ENCODE measurements at places on chromosomes 12 and 14.

GRCh38 chr14:71693381-71693780, 238.8 kb upstream of the RGS6 start:
- no peak for DNase-seq

GRCh38 chr14:30885840-30886740, 11.7 kb downstream of the COCH start:
- DNase-seq = no peak

DNA sequence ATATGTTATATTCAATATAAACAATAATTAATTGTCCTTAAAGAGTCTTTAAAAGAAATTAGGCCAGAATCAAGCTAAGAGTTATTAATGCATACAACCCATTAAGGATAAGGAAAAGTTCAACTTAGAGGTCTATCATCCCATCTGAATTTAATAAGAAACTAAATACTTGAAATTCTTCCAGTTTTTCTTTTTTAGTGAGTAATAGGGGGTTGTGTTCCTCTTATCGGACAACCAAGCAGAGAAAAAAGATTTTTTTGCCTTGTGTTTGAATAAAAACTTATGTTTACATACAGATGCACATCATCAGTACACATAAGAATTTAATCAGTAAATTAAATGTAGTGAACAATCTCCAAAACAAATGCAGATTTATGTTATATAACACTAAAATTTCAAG, 32.5 kb downstream of the PAWR start:
- no peak for DNase-seq

DNA sequence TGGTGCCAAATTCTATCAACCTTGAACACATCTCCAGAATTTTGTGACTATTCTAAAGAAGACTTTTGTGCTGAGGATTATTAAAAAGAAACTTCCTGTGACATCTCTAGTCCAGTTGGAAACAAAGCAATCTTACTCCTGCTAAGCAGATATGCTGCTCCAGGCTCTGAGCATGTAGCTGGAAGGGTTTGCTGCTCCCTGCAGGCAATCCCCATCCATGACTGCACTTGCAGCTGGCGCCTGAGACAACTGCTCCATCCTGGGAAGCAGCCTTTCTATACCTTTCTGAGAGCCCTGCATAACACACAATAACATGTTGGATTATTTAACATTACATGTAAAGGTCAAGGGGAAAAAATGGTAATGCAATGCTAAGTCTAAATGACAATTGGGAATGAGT, 105.1 kb downstream of the NDUFA12 start:
- DNase-seq = no peak

DNA sequence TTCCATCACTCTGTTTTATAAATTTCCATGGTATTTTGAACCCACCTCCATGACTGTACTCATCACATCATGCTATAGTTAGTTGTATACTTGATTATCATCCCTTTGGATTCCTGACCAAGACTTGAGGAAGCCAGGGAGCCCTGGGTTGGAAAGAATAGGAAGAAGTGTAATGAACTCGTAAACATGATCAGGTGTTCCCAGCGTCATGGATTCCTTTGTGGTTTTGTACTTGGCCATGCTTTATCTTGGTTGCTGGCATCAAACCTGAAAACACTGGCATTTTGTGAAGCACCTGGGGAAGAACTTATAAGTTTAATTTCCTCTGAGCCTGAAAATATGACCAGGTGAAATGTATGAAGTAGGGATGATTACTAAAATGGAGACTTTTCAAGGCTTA, 76.4 kb downstream of the CHST11 start:
- DNase-seq = no peak

DNA sequence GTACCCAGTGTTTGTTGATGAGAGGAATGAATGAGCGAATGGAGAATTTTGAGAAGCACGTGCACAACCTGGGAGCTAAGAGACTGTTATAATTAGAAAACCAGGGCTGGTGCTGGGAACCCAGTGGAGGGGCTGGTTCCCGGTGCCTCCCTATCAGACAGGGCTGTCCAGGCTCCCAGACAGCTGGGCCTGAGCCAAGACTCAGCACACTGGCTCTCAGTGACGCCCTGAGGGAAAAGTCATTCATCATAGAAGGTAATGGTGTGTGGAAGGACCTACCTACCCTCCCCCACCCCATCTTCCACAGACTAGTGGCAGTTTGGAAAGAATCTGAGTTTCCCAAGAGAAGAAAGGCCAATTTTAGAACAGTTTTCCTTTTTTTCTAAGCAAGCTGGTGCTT, 34.7 kb downstream of the KCNA5 start:
- no peak for DNase-seq

DNA sequence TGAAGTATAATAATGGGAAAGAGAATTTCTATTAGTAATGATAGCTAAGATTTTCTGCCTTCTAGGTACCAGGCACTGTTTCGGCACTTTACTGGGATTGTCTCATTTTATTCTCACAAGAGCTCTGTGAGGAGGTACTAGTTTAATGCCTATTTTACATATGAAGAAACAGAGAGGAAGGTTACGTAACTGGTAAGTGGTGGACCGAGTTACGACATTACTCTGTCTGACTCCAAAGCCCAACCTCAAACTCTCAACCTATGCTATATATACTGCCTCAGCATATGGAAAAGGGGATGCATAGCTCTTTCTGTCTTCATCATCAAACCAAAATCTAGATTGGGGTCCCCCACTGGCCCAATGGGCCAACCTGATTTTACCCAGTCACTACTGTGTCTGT, 133.5 kb downstream of the KTN1 start:
- DNase-seq = no peak

- DNase-seq = no peak
Measured at GRCh38 chr14:78242086-78242485, 71.9 kb downstream of the NRXN3 start.

GRCh38 chr12:8465301-8465996, 9.7 kb downstream of the CLEC6A start:
- DNase-seq = no peak

DNA sequence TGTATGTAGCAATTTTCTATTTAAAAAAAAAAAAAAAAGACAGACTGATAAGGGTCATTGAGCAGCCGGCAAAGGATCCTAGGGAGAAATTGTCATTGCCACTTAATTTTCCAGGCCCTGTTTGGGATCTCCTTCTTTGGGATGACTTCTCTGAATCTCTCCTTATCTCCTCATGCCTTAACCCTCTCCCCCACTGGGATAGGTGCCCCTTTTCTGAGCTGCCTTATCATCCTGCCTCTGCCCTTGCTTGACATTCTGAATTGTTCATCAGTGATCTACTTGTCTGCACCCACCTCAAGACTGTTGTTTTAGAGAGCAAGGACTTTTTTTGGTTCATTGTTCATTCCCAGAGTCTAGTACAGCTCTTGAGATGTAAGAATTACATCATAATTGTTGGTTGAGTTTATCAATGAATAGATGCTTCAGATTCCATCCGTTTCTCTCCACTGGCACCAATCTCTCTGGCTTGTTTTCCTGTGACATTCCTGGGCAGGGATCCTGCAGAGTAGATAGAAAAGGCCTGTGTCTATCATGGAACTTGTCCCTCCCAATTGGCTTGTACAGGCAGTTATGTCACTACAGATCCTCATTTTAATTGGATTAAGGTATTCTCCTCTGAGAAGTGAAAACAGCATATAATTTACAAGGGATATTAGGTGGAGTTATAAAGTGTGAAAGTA, 42.6 kb downstream of the SOCS2 start:
- no peak for DNase-seq

GRCh38 chr12:47561746-47562145, 144.1 kb downstream of the RPAP3 start:
- no peak for DNase-seq

DNA sequence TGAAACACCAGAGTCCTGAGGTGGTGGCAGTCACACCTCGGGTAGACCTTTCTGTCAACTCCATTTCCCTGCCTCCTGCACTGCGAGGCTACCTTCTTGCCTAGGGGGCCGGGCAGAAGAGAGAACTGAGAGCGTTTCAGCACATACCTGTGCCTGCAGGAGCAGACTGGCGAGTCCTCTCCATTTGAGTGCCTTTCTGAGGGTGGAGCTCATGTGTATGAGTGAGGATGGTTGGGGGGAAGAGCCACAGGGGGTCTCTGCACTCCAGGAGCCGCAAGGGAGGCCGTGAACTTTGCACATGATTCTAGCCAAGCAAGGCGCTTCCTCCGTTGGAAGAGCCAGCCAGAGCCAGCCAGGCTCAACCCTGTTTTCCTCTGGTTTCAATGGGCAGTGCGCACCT, 31.0 kb upstream of the CCND2 start:
- DNase-seq = no peak

- no peak for DNase-seq
Measured at GRCh38 chr12:93634416-93634815, 42.8 kb upstream of the CRADD start.

GRCh38 chr14:51962711-51963110, 26.6 kb upstream of the RTRAF start:
- no peak for DNase-seq

DNA sequence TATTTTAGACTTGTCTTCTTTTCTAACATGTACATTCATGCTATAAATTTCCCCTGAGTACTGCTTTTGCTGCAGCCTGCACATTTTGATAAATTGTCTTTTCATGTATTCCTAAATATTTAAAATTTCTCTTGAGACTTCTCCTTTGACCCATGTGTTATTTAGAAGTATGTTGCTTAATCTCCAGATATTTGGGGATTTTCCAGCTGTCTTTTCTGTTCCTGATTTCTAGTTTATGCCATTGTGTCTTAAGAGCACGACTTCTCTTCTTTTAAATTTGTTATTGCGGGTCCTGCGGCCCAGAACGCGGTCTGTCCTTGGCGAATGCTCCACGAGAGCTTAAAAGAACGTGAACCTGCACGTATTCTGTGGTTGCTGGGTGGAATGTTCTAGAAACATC, 136.4 kb downstream of the KIF26A start:
- no peak for DNase-seq

DNA sequence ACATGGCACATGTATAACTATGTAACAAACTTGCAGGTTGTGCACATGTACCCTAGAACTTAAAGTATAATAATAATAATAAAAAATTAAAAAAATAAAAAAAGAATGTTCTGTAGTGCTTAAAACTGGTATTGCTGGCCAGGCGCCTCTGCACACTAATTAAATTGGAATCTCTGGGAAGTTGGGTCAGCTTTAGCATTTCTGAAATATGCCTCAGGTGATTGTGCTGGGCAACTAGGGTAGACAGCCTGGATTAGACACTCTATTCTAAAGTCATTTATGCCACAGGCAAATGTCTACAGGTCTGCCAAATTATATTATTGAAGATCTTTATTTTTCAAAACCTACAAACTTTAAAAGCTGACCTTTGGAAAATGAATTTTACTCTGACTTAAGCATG, 55.3 kb downstream of the PPM1H start:
- no peak for DNase-seq

DNA sequence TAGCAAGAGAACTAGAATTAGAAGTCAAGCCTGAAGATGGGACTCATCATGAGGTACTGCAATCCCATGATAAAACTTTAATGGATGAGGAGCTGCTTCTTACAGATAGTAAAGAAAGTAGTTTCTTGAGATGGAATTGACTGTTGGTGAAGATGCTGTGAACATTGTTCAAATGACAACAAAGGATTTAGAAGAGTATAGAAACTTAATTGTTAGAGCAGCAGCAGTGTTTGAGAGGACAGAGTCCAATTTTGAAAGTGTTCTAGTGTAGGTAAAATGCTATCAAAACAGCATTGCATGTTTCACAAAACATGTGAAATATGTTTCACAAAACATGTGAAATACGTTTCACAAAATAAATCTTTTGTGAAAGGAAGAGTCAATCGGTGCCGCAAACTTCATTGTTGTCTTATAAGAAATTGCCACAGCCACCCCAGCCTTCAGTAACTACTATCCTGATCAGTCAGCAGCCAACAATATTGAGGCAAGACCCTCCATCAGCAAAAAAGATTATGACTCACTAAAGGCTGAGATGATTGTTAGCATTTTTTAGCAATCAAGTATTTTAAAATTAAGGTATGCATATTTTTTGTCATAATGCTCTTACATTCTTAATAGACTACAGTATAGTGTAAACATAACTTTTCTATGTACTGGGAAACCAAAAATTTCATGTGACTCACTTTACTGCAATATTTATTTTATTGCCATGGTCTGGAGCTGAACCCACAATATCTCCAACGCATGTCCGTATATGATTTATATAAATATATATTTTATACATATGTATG, 173.4 kb upstream of the BMP4 start:
- DNase-seq = no peak

- DNase-seq = no peak
Measured at GRCh38 chr14:50778721-50779483, 52.1 kb downstream of the NIN start.

DNA sequence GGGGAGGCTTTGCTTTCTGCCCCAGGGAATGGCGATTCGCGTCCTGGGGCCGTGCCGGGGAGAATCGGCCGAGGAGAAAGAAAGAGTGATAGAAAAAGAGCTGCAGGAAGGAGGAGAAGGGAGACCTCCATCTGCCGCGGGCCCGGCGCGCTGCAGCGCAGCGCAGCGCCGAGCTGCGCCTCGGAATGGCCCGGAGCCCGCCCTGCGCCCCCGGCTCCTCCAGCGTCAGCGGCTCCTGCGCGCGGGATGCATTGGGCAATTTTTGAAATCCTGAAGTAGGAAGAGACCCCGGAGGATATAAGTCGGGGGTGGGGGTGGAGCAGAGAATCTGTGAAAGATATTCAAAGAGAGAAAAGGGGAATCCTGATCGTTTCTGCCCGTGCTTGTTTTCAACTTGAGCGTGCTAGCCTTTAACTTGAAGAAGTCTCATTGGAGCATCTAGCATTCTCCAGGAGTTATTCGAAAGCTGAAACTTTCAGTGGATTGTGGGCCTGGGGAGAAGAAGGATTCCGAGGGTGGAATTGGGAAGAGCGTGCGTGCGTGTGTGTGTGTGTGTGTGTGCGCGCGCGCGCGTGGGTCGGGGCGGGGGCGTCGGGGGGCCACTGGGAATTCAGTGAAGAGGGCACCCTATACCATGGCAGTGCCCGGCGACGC, 441 bp downstream of the PDE3A start:
- no peak for DNase-seq

DNA sequence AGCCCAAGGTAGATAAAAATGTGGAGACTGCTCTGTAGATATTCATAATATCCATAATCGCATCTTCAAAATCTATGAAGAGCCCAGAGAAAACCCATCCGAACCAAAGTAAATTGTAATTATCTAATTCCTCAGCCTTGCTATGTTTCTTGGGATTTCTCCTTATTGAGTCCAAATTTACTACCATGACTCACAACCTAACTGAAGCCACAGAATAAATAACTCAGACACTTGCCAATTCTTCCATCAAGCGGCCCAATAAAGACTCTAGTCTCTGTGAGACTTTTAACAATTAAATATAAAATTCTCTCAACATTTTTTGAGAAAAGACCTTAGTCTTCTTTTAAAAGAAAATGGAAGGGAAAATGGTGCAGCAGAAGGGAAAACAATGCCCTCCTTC, 409.8 kb downstream of the DAD1 start:
- no peak for DNase-seq

GRCh38 chr12:70197345-70197744, 45.9 kb upstream of the CNOT2 start:
- DNase-seq = no peak

- DNase-seq = peak; percentile 38
Measured at GRCh38 chr12:38906482-38907200, 1.2 kb upstream of the CPNE8 start.

- DNase-seq = no peak
Measured at GRCh38 chr14:34064349-34064748, 113.5 kb upstream of the EGLN3 start.

- no peak for DNase-seq
Measured at GRCh38 chr12:72277415-72277814, 5.2 kb downstream of the TRHDE start.

Measured in activated T-helper 9 cell treated with anti-CD3 and anti-CD28 coated beads, Interleukin-2, amount 50 U/mL, for 16 hours (primary cell).